Colonic mucosa (tissue), 4 donors: ENCODE measurements at places on chromosomes 4 and X.

DNA sequence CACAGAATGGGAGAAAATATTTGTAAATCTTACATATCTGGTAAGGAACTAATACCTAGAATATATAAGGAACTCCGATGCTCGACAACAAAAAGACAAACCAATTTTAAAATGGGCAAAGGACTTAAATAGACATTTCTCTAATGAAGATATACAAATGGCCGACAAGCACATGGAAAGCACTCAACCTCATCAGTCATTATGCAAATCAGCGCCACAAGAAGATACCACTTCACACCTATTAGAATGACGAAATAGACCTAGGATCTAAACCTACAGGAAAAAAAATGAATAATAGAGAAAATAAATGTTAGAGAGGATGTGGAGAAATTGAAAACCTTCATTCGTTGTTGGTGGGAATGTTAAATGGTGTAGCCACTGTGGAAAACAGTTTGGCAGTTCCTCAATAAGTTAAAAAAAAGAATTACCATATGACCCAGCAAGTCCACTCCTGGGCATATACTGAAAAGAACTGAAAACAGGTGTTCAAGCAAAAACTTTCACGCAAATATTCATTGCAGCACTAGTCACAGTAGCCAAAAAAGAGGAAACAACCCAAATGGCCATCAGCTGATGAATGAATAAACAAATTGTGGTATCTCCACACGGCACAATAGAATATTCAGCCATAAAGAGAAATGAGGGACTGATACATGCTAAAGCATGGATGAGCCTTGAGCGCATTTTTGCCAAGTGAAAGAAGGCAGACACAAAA is 57.3 kb upstream of the WDR19 start:
- no peak for DNase-seq

GRCh38 chr4:70191647-70192046 is 3.9 kb upstream of the ODAM start:
- no peak for DNase-seq

GRCh38 chrX:44012484-44013096 is 39.4 kb upstream of the NDP start:
- no peak for DNase-seq

GRCh38 chrX:65871671-65872311 is 168.1 kb downstream of the VSIG4 start:
- DNase-seq: peak; percentile 61

DNA sequence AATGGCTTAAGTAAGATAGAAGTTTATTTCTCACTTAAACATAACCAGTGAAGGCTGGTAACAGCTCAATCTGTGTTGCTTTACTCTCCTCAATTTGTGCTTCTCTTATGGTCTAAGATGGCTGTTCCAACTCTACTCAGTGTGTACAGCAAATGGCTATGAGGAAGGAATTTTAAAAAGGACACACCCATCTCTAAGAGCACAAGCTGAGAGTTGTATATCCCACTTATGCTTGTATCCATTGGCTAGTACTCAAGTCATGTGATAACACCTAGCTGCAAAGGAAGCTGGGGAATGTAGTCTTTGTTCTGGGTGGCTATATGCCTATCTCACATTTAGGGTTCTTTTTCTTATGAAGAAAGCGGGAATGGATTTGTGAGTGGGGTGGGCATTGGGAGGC is 63.3 kb downstream of the GPAT3 start:
- DNase-seq: no peak

- DNase-seq: no peak
Measured at GRCh38 chr4:174593701-174594100, 71.4 kb upstream of the HPGD start.

DNA sequence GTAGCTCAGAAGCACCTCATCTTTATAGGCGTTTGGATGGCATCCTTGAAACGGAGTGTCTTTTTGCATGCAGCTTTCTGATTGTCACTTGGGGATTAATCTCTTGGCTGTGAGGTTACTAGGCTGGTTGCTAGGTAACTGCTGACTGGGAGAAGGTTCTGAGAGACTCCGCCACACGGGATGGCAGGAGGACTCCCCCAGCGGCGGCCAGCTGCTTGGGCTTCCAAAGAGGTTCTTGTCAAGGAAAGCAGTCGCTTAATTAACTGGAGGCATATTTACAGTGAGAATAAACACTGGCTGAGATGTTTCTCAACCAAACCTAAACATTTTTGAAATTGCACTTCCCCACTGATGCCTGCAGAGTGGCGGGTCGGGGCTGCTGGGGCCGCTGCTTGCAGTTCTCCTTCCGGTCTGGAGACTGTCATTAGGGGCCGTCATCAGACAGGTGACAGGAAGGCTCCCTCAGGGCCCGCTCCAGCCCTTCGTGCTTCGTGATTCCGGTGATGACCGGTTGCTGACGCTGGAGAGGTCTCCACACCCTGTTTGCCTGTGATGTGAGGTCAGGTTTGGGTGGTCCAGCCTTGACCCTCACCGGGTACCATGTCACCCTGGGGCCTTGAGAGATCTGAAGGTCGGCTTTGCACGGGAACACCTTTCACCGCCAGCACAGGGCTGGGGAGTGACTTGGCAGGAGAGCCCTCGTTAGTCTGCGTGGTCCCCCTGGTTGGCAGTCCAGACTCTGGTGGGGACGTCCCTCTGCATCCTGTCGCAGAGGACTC is 9.1 kb downstream of the NSG1 start:
- no peak for DNase-seq

GRCh38 chrX:129161108-129161507 is 362.2 kb downstream of the SMARCA1 start:
- no peak for DNase-seq

DNA sequence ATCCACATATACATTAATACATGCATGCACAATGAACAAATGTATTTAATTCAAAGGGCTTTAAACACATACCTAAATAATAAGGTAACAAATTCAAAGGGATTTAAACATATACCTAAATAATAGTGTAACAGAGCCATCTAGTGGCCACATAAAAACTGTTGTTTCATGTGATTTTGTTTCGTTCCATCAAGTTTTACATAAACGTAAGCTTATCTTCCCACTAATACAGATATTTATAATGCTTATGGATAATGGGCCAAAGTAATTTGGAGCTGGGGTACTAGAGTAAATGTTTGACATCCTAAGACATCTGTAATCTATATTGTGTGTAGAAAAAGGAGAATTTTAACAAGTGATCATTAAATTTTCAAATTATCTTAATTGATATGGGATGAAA is 82.3 kb downstream of the PRSS12 start:
- DNase-seq: no peak

GRCh38 chrX:71846429-71846828 is 64.2 kb upstream of the NHSL2 start:
- DNase-seq: no peak
